Stimulated activated CD4-positive, alpha-beta T cell treated with anti-CD3 and anti-CD28 coated beads, Interleukin-4, amount 100 ng/mL, for 4 hours (primary cell): ENCODE measurements at places on chromosomes 2 and 18.
A peak's percentile ranks its signal among the peaks of the same experiment; 100 is the strongest.

DNA sequence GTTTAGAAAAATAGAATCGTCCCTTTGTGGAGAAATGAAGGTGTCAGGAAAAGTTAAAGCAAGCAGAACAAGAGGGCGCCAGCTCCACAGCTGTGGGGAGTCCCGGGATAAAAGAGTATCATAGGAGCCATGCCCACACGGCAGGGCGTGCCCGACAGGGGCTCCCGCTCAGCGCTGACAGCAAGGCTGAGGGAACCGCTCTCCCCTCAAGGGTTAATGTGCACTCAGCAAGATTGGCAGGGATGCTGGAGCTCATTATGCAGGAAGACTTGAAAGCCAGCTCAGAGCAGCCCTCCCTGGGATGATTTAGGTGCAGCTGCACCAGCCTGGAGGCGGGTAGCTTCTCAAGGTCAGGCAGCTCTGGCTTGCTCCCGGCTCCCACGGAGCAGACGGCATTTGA, 500.2 kb downstream of the EIPR1 start:
- no peak for DNase-seq

DNA sequence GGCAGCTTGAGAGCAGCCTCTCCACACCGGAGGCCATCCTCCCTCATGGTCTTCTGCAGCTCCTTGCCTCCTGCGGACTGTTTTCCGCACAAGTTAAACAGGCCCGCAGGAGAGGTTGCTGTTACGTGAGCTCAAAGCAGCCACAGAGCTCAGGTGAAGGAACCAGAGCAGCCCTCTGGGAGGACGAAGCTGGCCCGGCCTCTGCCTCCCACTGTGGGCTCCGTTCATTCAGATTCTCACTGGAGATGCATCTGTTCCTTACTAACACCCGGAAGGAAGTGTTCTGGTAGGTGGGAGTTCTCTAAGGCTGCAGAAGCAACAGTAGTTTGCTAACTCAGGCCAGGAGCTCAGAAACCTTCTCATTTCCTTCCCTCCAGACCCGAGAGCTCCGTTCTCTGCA, 10.9 kb downstream of the DIPK1C start:
- DNase-seq: no peak

DNA sequence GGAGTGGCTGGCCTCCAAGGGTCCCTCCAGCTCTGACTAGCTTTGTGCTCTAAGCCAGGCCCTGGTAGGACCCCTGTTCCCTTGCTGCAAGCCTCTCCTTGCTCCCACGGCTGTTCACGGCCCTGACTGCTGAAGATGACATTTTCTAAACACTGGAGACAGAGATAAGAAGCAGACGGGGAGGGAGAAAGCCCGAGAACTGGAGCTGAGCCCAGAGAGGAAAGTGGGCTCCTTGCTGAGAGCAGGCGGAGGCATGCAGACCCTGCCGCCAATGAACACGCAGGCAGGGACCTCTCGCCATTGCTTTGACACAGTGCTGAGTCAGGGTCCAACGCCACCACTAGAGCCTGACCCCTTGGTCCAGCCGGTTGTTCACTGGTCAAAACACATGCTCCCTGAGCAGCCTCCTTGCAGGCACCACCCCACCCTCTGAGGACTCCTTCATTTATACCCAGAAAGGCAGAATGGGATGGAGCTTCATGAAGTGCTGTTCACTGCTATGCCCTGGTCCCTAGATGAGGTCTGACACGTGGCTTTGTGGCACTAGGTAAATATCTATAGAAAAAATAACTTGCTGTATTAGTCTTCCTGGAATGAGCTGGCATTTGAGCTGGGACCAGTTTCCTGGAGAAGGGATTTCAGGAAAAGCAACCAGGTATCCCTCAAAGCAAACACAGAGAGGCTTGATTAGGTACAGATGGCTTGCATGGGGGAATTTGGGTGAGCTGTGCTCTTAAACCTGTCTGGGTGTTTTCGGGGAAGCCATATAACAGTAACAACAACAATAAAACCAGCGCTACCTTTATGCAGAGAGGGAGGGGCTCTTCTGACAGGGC, 65.7 kb downstream of the MCFD2 start:
- no peak for DNase-seq

- no peak for DNase-seq
Observed at GRCh38 chr2:238022594-238023157, 38.1 kb upstream of the SCLY start.

DNA sequence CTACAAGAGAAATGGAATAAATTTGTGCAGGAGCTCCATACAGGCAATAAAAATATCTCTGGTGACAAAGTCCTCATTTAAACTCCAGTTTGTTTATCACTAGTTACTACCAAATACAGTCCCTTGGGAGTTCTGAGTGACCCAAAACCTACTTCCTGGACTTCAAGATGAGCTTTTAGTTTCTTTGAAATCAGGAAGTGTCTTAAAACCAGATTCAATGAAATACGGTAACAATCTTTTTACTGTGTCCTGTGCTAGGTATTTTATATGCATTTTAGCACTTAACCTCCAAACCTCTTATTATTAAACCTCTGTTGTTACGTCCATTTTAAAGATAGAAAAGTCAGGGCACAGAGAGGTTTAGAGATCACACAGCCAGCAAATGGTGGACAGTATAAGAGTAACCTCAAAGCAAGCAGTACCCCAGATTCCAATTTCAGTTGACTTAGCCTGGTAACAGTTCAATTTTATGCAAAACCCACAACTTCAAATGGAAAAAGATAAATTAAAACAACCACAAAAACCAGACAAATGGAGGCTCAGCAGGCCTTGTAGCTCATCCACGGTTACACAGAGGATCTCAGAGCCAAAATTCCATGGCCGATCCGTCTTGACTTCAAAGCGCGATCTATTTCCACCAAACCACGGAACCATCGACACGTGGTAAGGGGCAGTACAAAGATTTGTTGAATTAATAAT, 1.3 kb upstream of the KCMF1 start:
- no peak for DNase-seq

DNA sequence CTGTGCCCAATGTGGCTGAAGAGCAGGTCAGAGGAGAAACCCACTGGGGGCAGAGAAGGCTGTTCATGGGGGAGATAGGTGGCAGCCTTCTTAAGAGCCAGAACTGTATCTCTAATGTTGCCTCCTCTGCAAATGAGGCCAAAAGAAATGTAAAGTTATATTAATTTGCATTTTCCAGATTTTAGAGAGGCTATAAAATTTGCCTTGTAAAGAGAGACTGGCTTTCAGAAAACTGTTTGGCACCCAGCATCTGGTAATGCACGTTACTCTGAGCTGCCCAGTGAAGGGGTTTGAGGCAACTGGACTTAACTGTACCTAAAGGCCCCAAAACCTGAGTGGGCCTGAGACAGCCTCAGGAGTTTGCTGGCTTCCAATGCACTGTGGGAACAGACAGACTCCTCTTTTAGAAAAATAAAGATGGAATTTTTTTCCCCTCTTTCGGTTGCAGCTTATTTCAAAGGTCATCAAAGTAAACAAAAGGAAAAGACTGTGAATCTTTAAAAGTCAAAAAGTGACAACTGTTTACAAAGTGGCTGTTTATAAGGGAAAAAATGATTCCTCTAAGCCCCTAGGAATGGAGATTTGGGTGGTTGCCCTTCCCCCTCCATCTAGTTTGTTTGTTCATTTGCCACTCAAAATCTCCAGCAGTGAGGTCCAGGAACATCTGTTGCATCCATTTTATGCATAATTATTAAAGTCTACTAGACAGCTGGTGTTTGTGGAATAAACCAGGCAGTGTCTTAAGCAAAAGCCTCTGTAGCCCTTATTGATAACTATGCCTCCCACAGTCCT, 132.2 kb upstream of the ZFP36L2 start:
- DNase-seq: no peak

- DNase-seq: no peak
Observed at GRCh38 chr2:10161961-10162441, 39.5 kb downstream of the RRM2 start.

DNA sequence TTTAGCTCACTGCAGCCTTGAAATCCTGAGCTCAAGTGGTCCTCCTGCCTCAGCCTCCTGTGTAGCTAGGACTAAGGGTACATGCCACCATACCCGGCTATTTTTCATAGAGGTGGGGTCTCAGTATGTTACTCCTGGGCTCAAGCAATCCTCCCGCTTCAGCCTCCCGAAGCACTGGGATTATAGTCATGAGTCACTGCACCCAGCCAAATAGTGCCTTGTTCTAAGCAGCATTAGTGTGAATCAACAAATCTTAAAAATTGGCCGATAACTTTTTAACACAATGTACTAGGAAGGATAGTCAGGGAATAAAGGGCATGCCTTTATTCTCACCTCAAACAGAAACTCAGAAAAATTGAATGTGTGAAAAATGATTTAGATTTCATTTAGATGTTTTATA, 51.6 kb downstream of the XRCC5 start:
- DNase-seq: no peak

- peak; percentile 18 for DNase-seq
Observed at GRCh38 chr2:202172439-202173211, 65.8 kb downstream of the SUMO1 start.

GRCh38 chr18:29160170-29160569, 983.2 kb upstream of the CDH2 start:
- no peak for DNase-seq

- DNase-seq: no peak
Observed at GRCh38 chr18:49778826-49779465, 34.4 kb downstream of the ACAA2 start.

DNA sequence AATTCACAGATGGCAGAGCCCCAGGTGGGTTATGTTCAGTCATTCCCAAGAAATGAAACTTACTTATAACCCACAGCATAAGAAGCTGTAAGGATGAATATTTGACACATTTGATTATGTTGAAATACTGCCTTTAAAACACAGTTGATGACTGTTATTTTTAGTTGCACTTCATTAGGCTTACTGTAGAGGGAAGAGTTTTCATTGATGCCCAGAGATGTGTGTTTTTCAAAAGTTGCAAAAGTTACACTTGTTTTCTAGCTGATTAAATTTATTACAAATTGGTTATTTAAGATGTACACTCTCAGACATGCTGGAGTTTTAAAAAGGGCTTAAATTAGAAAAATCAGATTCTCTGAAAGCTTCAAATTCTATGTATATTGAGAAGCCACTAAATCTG, 506.1 kb downstream of the PARD3B start:
- DNase-seq: no peak

GRCh38 chr2:148896136-148896535, 21.1 kb downstream of the KIF5C start:
- DNase-seq: no peak

DNA sequence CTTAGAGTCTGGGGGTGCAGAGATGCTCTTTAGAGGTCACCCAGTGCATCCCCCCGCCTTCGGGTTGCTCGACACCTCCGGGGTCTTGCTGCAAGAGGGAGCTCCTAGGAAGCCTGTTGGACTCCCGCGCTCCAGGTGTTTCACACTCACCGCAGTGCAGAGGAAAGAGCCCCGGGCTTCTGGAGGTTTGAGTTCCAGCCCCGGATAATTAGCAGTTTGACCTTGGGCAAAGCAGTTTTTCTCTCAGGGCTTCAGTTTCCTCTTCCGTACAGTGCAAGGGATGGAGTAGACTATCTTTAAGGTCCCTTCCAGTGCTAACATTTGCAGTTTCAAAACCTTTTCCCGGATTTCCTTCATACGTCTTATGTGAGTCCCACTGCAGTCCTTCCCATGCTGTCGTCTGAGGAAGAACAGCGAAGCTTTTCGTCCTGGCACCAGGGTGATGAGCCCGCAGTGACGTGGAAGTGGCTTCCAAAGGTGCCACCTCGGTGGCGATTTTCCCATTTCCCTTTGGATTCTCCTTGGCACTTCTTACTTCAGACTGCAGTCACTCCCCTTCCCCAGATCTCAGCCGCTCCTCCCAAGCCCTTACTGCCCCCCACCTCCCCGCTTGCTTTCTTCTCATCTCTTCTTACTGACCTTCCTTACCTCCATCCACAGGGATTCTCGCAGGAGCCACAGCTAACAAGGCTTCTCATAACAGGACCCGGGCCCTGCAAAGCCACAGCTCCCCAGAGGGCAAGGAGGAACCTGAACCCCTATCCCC, 585 bp downstream of the PNKD start:
- DNase-seq: no peak

- no peak for DNase-seq
Observed at GRCh38 chr2:226524381-226524843, 275.2 kb downstream of the IRS1 start.

- no peak for DNase-seq
Observed at GRCh38 chr18:66571845-66572244, 32.0 kb downstream of the CDH19 start.

- no peak for DNase-seq
Observed at GRCh38 chr2:235763816-235764215, 270.0 kb downstream of the AGAP1 start.

DNA sequence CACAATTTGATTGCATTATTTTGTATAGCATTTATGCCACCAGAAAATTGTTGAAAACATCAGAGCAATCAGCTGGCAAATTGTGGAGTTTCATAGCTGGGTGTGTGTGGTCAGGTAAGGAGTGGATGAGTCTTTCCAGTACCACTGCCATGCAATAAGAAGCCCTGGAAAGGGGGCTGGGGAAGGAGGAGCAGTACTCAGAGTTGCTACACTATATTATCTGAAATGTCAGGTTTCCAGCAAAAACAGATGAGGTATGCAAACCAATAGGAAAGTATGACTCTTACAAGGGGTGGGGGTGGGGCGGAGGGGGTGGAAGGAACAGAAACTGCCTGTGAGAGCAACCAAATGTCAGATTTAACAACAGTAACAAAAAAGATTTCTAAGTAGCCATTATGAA, 112.2 kb downstream of the SOS1 start:
- DNase-seq: no peak

DNA sequence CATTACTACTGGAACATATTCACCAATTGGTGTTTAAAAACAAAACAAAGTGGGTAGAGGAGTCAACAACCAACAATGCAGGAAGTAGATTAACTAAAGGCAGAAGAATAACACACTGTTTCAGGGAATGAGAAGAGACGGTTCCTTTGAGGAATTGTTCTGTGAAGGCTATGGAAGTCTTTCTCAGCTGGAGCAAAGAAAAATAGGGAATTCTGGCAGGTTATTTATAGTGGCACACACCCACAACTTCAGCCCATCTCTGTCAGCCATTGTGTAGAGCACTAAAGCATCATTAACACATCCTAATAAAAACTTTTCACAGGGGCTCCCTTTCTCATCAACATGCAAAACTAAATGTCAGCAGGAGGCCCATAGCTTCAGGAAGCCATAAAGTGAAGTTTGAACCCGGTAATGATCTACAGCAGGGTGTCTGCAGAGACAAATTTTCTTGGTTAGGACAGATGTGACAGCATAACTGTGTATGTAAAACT, 113.6 kb downstream of the CDH2 start:
- no peak for DNase-seq

DNA sequence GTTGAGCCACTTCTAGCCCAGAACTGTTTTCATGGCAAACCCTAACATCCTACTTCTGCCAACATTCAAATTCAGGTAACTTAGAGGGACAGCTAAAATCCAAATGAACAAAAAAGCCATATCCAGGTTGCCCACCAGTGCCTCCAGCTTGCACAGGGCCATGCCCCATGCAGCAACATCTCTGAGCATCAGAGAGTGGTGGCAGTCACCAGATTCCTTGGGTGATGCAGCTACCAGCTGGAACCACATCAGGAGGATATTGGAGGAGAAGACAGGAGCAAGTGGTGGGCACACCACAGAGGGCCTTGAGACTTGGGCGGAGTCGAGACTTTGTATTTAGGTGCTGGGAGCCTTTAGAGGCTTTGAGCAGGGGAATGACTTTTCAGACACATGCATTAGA, 50.5 kb downstream of the SDC1 start:
- no peak for DNase-seq

GRCh38 chr2:109129356-109129920, 433 bp downstream of the SH3RF3 start:
- peak; percentile 35 for DNase-seq
